Hepatocyte (in vitro differentiated cells): ENCODE measurements at places on chromosomes 3 and 15.

DNA sequence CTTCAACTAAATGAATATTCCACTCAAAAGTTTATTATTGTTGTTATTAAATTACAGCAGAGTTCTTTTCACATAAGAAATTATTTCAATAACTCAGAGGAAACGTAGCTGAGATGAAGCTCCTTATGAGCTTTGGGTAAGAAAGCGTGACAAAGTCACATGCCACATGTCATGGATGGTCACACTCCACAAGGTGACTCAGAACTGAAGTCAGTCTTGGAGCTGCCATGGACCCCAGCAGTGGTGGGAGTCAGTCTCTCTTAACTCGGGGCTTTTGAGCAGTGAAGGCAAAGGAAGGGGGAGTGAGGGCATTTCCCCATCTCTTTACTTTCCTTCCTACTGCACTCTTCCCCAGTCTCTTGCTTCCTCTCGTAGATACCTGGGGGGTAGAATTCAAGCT, 87.5 kb upstream of the FAM3D start:
- H3K4me1 ChIP-seq = no peaks in the 10 kb centered on the region
- H3K36me3 ChIP-seq = no peaks in the 10 kb centered on the region
- H3K4me3 ChIP-seq = no peak overlapping the region
- H3K27me3 ChIP-seq = no peaks in the 10 kb centered on the region
- DNase-seq = no peak

GRCh38 chr3:109553591-109554371, 216.4 kb upstream of the DPPA4 start:
- no peaks in the 10 kb centered on the region for H3K27me3 ChIP-seq
- H3K27ac ChIP-seq = no peak overlapping the region
- no peaks in the 10 kb centered on the region for H3K4me1 ChIP-seq

DNA sequence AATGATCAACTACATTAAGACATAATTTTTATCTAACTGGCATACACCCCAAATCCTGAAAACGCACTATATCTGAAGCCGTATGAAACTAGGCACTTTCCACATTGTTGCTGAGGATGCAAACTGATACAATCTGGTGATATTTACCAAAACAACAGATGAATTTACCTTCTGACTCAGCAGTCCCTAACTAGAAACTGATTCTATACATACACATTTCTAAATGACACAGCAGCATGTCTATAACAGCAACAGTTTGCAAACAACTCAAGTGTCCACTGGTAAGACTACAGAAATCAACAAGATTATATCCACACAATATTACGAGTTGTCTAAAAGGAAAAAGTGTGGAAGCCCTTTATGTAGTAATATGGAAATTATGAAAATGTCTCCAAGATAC, 22.9 kb downstream of the SECISBP2L start:
- no peaks in the 10 kb centered on the region for H3K36me3 ChIP-seq
- no peaks in the 10 kb centered on the region for H3K27me3 ChIP-seq
- no peaks in the 10 kb centered on the region for H3K4me1 ChIP-seq
- no peak overlapping the region for H3K4me3 ChIP-seq
- H3K27ac ChIP-seq = no peak overlapping the region

DNA sequence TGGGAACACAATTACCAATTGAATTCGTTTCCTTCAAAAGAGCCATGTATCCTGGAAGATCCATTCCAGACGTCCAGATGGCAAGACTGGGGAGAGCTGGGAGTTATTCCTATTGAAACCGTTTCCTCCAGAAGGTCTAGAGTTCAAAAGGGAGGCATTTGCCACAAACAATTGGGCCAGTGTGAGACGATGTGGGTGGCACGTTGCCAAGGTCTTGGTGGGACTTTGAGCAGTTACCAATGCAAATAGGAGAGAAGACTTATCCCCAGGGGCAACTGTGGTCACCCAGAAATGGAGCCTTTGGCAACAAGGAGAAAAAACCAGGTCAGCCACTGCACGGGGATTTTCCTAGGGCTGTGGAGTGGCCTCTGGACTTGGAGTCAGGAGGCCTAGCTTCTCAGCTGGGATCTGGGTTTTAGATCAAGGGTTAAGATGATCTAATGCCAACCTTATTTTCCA, 29.6 kb upstream of the TLE3 start:
- no peaks in the 10 kb centered on the region for H3K27me3 ChIP-seq
- no peak overlapping the region for H3K4me3 ChIP-seq
- H3K36me3 ChIP-seq = no peaks in the 10 kb centered on the region
- DNase-seq = peak; percentile 40

GRCh38 chr15:69074001-69074842, 59.7 kb downstream of the NOX5 start:
- H3K36me3 ChIP-seq = no peaks in the 10 kb centered on the region
- peak overlapping the region; percentile 88 for H3K27ac ChIP-seq
- H3K27me3 ChIP-seq = no peaks in the 10 kb centered on the region
- H3K4me3 ChIP-seq = peak overlapping the region; percentile 86
- H3K4me1 ChIP-seq = peaks cover 5% of the 10 kb centered on the region
- DNase-seq = peak; percentile 81

DNA sequence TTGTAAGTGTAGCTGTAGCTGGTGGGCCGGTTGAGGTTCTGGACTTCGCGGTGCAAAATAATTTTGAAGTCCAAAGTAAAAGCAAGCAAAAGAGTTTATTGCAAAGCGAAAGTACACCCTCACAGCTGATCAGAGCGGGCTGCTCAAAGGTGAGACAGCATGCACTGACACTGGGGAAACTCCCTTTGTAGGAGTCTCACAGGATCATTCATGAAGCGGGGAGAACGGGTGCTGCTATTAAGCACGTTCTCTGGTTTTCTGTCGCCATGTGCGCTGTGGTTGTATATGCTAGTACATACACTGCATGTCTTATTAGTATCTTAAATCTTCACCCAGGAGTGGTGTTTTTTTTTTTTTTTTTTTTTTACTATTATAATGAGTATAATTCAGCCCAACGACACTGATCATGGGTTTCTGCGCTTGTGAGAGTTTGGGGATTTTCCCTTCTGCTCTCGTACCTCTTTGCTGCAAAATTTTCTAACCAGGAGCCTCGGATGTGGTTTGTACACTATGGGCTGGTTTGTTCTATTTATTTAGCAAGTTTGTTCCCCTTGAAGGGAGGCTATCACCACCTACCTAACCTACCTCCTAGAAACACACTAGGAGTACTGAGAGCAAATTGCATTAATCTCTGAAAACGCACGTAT, 1.4 kb upstream of the AP4E1 start:
- no peaks in the 10 kb centered on the region for H3K27me3 ChIP-seq
- DNase-seq = peak; percentile 52
- peaks cover 9% of the 10 kb centered on the region for H3K4me1 ChIP-seq
- no peak overlapping the region for H3K27ac ChIP-seq

DNA sequence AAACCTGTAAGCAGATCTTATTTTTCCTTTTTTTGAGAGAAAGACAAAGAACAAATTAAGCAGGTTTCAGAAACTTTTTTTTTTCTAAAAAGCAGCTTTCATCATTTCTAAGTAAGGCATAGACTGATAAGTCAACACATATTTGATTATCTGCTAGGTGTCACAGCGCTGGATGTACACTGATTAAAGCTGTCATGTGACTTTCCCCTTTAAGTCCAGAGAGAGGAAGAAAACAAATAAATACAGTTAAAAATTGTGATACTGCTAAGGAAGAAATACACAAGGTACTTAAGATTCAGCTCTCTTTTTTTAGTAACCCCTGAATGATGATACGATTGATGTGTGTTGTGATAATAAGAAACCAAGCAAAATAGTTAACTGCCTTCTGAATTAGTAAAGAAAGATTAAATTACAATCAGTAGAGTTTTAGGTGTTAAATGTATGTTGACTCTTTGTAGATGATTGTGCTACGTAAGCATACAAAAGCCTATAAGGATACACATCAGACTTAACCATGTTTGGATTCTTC, 2.8 kb downstream of the GLCE start:
- peaks cover 11% of the 10 kb centered on the region for H3K4me1 ChIP-seq
- H3K27me3 ChIP-seq = no peaks in the 10 kb centered on the region
- H3K36me3 ChIP-seq = no peaks in the 10 kb centered on the region
- no peak overlapping the region for H3K4me3 ChIP-seq
- no peak for DNase-seq

- no peak overlapping the region for H3K27ac ChIP-seq
- no peak for DNase-seq
- H3K36me3 ChIP-seq = no peaks in the 10 kb centered on the region
- no peaks in the 10 kb centered on the region for H3K27me3 ChIP-seq
- H3K4me3 ChIP-seq = no peak overlapping the region
These were observed 16.9 kb upstream of the LPP start for GRCh38 chr3:188137051-188137450.

DNA sequence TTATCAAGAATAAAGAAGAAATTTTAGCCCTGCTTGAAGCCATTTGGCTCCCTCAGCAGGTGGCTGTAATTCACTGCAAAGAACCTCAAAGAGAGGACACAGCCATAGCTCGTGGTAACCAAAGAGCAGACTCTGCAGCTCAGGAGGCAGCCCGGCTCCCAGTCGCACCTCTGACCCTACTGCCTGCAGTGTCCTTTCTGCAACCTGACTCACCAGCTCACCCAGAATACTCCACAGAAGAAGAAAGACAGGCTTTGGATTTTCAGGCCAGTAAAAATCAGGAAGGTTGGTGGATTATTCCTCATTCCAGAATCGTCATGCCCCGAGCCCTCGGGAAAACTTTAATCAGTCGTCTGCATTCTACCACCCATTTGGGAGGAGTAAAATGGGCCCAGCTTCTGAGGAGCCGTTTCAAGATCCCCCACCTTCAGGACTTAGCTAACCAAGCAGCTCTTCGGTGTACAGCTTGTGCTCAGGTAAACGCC, 38.6 kb downstream of the ZBTB11 start:
- no peak overlapping the region for H3K4me3 ChIP-seq
- peak; percentile 31 for DNase-seq

DNA sequence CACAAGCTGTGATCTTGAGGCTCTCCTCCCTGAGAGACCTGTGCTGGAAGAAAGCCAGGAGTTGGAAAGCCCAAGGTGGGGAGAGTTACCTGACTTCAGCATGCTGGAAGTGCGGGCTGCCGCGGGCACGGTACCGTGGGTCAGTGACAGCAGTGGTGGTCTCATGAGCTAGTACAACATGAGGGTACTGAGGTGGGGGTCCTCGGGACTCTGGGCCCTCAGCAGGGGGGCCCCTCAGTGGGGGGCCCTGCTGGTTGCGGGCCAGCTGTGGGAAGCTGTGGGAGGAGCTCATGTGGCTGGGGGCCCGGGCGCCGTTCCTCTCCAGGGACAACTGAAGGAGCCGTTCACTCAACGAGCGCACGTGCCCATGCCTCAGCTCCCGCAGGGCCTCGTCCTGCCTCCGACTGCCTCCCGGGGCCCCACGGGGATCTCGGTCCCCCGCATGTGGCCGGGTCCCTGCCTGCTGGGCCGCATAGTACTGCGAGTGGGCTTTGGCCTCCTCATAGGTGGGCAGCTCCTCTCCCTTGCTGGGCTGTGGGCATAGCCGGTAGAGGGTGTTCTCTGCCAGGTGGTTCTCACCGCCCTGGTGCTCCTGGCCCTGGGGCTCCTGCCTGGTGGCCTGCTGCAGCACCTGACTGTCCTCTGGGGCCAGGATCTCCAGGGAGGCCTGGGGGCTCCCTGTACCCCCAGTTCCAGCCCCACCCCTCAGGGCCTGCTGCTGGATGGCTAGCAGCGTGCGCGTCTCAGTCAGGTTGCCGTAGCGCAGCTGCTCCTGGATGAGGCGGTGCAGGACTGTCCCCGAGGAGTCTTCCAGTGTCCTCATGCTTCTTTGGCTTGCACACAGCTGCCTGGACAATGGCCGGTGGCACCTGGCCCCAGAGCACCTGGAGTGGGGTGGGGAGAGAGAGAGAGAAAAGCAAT, 3.4 kb downstream of the AMOTL2 start:
- H3K27me3 ChIP-seq = no peaks in the 10 kb centered on the region
- peaks cover 66% of the 10 kb centered on the region for H3K4me1 ChIP-seq
- H3K36me3 ChIP-seq = no peaks in the 10 kb centered on the region
- no peak for DNase-seq

DNA sequence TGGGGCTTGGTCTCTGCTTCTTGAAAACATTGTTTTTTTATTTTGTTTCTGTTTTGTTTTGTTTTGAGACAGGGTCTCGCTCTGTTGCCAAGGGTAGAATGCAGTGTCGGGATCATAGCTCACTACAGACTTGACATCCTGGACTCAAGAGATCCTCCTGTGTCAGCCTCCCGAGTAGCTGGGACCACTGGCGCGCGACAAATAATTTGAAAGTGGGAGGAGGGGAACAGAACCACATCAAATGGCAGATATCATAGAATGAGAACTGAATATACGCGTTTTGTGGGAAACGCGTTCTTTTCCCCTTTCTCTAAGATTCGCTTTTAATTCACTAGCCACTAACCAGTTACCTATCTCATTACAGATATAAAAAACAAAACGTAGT, 641 bp upstream of the VPS13C start:
- H3K27ac ChIP-seq = peak overlapping the region; percentile 73
- H3K4me3 ChIP-seq = peak overlapping the region; percentile 66
- no peaks in the 10 kb centered on the region for H3K36me3 ChIP-seq
- peaks cover 2% of the 10 kb centered on the region for H3K4me1 ChIP-seq
- no peak for DNase-seq

DNA sequence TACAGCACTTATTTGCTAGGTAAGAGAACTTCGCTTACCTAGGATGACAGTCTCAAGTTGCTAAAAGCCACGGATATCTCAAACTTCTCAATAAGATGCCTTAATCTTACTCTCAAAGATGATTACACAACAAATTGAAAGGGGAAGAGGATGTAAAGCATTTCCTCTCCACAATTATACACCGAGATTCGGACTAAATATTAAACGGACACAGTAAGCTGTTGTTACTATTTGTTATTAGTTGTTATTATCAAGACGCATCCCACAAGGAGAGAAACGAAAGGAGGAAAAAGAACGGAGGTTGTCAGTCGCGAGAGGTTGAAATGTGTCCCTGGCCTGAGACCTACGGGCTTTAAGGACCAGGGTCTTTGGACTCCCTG, 660 bp downstream of the ZNF106 start:
- no peak for DNase-seq
- H3K27me3 ChIP-seq = no peaks in the 10 kb centered on the region
- H3K4me1 ChIP-seq = peaks cover 20% of the 10 kb centered on the region
- peak overlapping the region; percentile 99 for H3K27ac ChIP-seq

GRCh38 chr15:73660455-73660854, 23.7 kb upstream of the CD276 start:
- H3K4me1 ChIP-seq = no peaks in the 10 kb centered on the region
- no peaks in the 10 kb centered on the region for H3K27me3 ChIP-seq
- H3K36me3 ChIP-seq = no peaks in the 10 kb centered on the region
- no peak overlapping the region for H3K4me3 ChIP-seq
